ENCODE measurements at places on chromosomes 6 and 20.

DNA sequence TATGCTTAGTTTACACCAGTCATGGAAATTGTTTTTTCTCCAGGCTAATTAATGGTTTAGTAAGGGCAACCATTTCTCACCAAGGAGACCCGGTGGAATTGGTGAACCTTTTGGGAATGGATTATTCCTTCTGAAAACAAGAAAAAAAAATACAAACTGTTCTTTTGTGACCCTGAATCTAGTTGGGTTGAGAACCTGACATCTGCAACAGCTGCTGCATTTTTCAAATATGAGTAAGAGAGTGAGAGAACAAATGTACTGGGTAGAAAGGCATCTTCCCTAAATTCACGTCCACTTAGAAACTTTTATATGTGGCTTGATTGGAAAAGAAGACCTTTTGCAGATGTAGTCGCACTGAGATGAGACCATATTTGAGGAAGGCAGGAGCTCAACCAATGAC, 553.4 kb upstream of the EPHA7 start:
- DNase-seq: no peak

DNA sequence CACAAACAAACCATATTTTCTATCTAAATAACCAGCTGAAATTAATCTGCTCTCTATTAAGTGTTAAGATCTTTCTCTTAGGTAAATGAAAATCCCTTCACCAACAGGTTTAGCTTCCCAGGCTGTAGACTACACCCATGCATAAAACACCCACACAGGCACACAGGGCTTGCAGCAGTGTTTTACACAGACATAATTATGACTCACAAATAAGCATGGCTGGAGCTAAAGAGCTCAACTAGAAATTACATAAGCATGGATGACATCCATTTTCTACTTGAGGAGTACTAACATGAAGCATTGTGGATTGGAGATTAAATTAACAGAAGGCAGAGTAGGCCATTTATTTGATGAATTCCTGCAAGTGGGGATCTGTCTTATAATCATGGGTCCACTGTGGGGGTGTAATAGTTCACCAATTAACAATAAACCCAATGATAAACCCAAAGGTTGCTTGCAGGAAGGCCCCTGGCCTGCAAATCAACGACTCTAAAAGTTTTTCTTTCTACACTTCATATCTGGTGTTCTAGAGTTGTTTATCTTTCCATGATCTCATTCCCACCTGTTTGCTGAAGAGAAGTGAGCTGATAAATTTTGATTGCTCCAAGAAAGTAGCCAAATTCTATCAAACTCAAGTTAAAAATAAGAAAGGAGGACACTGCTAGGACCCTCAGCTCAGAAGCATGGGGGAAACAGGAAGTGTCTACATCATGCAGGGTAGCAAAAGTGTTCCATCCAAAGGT, 33.8 kb upstream of the E2F3 start:
- DNase-seq: no peak

- no peak for DNase-seq
Measured at GRCh38 chr6:149898966-149899365, 1.1 kb upstream of the RAET1E start.

DNA sequence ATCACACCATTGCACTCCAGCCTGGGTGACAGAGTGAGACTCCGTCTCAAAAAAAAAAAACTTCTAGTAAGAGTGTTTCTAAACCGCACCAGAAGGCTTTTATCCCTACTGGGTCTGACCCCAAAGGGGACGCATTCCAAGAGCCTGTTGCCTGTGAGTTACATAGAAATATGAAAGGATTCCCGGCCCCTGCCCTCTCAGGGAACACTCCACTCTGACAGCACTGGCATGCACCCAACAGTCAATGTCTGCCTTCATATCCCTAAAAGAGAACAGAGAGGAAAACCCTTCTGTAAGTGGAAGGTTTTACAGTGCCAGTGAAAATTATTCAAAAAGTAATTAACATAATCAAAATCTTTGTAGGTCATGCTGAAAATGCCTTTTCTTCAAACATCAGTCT, 117.1 kb upstream of the PTPRT start:
- no peak for DNase-seq

GRCh38 chr20:53321596-53321995, 272.0 kb downstream of the ZNF217 start:
- DNase-seq: no peak

- no peak for DNase-seq
Measured at GRCh38 chr6:77448546-77448945, 14.7 kb downstream of the HTR1B start.

DNA sequence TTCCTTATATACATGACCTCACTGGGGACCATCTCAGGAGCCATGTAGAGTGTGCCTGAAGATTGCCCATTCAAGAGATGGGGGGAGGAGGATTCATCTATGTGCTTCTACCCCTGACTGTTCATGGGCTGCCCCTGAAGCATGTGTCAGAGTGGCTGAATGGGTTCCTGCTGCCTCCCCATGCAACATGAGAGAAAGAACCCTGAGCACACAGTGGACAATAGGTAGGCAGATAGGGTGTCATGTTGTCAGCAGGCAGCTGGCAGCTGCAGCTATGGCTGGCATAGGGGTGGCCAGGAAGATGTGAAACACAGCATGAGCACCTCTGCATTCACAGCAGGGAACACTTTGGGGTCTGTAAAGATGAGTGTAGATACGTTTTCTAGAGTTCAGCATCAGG, 208.4 kb upstream of the CNR1 start:
- DNase-seq: no peak

GRCh38 chr6:125888989-125889656, 67.4 kb upstream of the HINT3 start:
- no peak for DNase-seq

DNA sequence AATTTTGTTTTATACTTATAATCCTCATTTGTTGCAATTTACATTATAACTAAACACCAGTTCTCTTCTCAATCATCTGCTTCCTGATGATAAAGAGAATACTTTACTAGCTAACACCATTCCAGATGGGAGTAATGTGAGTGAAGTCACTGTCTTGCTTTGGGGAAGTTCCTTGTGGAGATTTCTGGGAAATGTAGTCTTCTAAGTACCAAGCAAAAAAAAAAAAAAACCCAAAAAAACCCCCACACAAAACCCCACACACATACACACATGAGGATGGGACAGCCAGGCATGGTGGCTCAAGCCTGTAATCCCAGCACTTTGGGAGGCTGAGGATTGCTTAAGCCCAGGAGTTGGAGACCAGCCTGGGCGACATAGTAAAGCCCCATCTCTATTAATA, 2.2 kb upstream of the SNPH start:
- DNase-seq: no peak

DNA sequence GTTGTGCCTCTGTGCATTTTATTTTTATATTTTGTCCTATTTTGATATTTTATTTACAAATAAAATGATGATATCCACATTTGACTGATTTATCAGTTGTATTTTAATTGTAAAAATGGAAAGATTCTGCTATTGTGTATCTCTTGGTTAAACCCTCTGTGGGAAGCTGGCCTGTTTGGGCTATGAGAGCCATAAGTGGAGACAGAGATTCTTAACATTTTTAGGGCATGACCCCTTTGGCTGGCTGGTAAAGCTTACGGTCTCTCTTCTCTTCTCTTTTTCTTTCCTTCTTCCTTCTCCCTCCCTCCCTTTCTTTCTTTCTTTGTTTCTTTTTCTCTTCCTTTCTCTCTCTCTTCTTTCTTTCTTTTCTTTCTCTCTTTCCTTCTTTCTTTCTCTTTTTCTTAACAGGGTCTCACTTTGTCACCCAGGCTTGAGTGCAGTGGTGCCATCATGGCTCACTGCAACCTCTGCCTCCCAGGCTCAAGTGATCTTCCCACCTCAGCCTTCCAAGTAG, 172.3 kb upstream of the CDYL start:
- no peak for DNase-seq

GRCh38 chr6:125516644-125517043, 214.9 kb upstream of the HDDC2 start:
- DNase-seq: no peak

DNA sequence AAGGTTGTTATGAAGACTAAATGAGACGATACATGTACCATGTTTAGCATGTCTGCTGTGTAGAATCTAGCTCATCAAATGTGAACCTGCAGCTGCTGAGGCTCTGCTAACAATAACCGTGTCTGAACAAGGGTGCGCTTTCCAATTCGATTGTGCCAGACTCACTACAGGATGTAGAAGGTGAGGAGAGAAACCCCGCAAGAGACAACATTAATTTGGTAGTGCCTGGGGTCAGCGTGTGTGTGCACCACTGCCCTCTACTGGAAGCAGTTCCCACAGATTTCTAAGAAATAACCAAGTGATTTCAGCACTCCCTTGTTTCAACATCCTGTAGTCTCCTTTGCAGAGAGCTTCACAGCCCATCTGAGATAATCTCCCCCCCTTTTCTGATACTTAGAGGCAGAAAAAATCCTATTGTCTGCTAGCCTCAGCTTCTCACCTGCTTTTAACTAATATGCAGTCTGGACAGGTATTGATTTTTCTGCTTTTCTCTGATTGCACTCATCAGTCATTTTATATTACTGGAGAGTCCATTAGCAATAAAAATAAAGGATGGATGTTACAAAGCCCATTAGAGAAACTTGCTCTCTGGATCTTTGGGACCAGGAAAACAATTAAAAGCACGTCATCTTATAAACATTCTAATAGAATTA, 96.7 kb upstream of the BACH2 start:
- DNase-seq: peak; percentile 13

DNA sequence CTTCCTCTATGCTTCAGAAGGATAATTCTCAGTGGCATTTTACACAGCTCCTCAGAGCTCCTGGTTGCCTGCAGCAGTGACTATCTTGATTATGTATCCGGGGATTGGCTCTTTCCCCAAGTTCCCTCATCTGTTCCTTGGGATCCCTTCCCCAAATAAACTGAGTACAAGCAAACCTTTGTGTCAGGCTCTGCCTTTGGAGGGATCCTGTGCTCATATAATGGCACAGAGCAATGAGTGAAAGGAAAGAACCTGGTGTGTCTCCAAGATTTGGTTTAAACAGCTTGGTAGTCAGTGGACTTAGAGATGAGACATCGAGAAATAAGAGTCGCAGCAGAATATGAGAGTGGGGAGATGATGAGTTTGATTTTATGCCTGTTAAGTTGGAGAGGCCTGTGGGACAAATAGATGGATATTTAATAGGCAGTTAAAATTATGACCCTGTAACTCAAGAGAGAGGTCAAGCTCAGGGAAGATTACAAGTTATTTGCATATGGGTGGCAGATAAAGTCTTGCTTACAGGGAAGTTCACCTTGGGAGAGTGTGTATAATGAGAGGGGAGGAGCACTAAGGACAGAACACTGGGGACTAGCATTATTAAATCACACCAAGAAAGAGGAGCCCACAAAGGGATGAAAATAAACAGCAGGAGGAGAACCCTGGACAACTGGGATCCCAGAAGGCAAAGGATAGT, 44.1 kb upstream of the GCLC start:
- DNase-seq: no peak

DNA sequence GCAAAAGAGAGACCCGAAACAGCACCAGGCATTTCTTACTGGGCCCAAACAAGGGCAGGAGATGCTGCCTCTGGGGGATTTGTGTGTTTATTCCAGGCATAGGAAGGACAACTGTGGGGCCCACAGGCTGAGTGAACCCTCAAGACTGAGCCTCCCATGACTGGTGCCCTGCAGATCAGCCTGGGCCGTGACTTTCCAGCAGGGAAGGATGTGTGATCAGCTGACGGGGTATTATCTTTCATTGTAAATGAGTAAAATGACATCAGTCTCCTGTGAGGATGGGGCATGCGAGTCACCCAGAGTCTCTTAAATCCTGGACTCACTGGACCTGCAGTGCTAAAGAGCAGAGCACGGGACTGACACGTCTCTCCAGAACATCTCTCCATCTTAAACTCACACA, 3.9 kb upstream of the TEAD3 start:
- no peak for DNase-seq

- DNase-seq: no peak
Measured at GRCh38 chr6:168081858-168082546, 3.0 kb upstream of the FRMD1 start.

- peak; percentile 43 for DNase-seq
Measured at GRCh38 chr6:170073846-170074245, 217.0 kb downstream of the DLL1 start.

DNA sequence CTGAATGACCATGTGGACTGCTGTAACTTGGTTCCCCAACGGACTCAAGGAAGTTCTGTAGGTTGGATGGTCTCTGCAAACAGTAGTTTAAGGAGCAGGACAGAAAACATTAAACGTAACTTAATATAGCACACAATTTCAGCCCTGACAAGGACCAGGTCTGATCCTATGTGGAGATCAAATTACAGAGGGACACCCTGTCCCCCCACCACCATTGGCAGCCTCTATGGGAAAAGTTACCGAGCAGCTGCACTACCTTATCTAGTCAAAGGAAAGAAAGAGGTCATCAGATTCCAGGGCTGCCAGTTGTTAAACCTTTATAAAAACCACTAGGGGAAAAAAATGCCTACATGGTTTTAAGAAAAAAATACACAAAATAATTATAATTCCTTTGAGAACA, 191.5 kb upstream of the RSPO3 start:
- DNase-seq: no peak

Measured in occipital lobe (tissue), 3 donors.